ENCODE measurements at places on chromosomes 7 and 10. TPM values are rescaled to one million over a fixed set of nuclear protein-coding genes. Genes with fewer than 3 reads are reported as not detected.

The MACC1 gene
- total RNA-seq, result 6.7 TPM

DNA sequence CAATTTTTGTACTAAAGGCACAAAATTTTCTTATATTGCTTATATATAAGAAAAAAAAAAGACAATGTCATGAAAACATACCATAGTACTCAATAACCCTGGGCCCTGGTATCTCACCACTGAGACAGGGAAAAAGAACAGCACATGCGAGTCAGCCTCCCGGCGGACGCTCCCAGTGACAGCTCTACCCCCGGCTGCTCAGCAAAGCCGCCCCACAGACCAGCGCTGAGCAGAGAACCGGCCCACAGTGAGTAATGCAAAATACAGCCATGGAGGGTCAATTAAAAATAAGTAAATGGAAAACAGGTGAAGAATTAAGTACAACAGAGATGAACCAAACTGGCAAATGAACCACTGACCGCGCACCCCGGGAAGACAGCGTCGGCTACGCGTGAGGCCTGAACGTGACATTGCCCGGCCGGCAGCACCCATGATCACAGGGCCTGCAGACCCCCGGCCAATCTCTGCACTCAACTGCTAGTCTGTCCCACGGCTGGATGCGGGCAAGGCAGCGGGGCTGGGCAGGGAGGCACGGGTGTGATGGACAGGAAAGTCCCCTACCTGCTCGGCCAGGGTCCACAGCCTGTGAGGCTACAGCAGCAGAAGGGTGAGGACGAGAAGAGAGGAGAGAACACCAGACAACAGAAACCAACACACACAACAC, 175.9 kb downstream of the ZMYND11 start:
- DNase-seq, result no peak

The PNLIP gene
- total RNA-seq, result not detected

The GPR15LG gene
- not detected for total RNA-seq

- DNase-seq, result no peak
Measured at GRCh38 chr7:158251061-158251965, 336.3 kb downstream of the PTPRN2 start.

- DNase-seq, result peak; percentile 29
Measured at GRCh38 chr7:102287111-102287980, 678 bp downstream of the SH2B2 start.

GRCh38 chr7:44101966-44102845, 1.9 kb upstream of the AEBP1 start:
- no peak for DNase-seq

The CCAR1 gene
- total RNA-seq, result 66.0 TPM

The COG5 gene
- 15.1 TPM for total RNA-seq
